Stimulated activated CD4-positive, alpha-beta T cell treated with anti-CD3 and anti-CD28 coated beads, TNF-alpha, amount 100 ng/mL, for 48 hours (primary cell): ENCODE measurements at places on chromosomes 13 and 19.

DNA sequence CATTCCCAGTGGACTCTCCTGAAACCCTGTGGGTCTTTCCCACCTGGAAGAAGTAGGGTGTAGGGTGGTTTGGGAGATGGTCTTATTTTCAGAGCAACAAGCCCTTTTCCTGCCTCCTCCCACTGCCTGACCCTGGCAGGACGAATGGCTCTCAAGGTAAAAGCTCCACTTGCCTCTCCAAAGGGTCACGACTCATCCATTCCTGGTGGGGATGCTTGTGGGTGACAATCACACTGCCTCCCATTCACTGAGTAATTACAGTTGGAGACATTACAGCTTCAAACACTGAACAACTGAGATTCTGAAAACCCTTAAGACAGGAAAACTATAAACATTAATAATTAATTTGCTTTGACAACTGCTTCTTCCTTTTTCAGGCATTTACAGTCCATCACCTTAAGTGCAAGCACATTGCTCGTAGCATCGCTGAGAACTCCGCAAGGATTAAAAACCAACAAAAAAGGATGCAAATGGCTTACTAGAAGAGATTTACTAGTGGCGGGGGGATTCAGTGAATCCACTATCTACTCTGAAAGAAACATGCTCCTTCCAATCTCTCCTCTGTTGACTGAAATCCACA, 199.6 kb upstream of the IRS2 start:
- no peak for DNase-seq

- no peak for DNase-seq
Measured at GRCh38 chr13:66984241-66984640, 245.9 kb downstream of the PCDH9 start.

- DNase-seq, result no peak
Measured at GRCh38 chr13:42113478-42113877, 65.0 kb downstream of the DGKH start.

DNA sequence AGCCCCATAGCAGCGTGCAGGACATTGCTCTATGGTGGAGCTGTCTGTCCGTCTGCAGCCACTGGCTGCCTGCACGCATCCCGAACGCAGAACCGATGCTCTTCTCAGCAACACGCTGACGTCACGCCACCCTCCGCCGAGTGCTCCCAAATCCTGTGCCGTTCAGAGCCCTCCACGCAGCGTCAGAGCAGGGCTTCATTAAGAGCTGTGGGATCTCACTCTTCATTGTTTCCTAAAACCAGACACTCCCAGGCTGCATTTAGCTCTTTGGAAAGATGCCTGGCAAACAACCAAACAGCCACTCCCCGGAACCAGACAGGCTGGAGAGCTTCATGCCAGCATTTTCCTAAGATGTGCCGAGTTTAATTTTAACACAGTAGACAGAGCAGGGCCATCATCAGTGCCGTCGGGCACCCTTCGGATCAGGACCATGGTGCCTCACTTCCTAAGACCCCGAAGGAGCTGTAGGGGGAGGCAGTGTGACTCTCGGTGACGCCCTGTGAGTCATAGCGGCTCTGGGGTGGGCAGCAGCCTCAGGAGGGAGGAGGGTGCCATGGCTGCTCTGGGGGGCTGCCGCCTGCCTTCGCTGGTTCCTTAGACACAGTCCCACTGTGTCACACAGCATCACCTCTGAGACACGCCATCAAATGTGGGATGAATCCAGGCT, 131.5 kb upstream of the MCF2L start:
- no peak for DNase-seq

- peak; percentile 73 for DNase-seq
Measured at GRCh38 chr19:42122691-42123607, 9.3 kb downstream of the POU2F2 start.

DNA sequence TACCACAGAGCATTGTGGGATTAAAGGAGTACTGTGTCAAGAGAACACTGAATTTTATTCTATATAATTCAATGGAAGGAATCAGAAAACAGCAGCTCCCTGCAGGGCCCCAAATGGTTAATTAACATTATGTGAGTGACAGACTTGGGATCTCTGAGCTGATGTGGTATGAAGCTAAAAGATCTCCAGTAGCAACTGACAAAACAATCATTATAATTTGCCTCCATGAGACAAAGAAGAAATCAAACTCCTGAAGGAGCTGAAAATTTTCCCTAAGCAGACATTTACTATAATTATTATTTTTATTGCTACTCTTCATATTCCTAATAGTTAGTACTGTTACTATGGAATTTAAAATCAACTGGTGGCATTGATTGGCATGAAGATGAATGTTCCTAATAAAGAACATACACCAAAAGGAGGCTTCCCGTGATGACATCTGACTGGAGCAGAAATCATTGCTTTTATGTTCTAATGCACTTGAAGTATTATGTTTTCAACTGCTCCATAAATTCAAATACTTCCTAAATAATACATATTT, 28.8 kb upstream of the RFC3 start:
- no peak for DNase-seq

DNA sequence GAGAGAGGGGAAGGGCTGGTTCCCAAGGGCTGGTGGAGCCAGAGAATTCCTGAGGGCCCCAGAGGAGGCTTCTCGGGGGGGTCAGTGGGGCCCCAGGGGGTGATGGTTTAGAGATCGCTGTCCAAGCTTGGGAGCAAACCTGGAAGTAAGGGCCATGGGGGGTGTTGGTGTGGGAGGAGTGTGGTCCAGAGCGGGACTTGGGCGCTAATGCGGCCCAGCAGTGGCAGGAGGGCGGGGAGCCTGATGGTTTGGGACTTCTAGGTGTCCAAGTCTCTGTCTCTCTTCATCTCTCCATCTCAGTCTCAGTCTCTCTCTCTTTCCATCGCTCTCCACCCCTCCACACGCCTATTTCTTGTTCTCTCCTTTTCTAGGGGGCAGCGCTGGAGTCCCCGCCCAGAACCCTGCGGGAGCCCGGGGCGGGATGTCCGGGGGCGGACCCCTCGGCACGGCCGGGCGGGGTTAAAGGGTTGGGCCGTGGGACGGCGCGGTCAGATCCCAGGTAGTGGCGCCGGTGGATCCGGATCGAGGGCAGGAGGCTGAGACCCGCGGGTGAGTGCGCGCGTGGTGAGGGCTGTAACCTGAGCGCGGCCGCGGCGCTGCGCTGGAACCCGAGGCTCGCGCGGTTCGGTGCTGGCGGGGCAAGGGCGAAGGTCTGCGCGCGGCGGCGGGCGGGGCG, at the start of gene CYP4F22:
CYP4F22 (plus strand) TSS at position 491 of the 676 bp plus-strand sequence. CDS start 16,812 bp downstream, outside the sequence.
- no peak for DNase-seq

DNA sequence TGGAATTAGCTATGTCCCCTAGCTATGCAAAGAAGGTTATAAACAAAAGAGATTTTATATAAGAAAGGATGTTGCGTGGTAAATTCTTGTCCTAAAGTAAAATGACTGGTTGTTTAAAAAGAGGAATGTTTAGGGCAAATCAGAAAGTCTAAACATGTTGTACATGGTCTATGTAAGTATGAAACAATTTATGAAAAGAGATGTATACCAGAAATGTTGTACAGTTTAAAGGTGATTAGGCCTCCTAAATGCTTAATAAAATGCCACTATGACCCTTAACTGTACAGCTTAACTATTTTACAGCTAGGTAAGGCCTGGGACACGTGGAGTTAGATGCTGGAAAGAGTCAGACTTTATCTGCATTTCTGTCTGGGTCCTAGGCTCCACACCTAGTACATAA, 775.9 kb upstream of the KLHL1 start:
- DNase-seq, result no peak

GRCh38 chr13:67147342-67148133, 82.6 kb downstream of the PCDH9 start:
- no peak for DNase-seq

- DNase-seq, result no peak
Measured at GRCh38 chr19:342801-343421, 1.7 kb downstream of the MIER2 start.

- peak; percentile 19 for DNase-seq
Measured at GRCh38 chr19:42601811-42602443, 7.2 kb upstream of the CEACAM8 start.

- DNase-seq, result no peak
Measured at GRCh38 chr13:45104261-45104660, 16.0 kb upstream of the GTF2F2 start.

DNA sequence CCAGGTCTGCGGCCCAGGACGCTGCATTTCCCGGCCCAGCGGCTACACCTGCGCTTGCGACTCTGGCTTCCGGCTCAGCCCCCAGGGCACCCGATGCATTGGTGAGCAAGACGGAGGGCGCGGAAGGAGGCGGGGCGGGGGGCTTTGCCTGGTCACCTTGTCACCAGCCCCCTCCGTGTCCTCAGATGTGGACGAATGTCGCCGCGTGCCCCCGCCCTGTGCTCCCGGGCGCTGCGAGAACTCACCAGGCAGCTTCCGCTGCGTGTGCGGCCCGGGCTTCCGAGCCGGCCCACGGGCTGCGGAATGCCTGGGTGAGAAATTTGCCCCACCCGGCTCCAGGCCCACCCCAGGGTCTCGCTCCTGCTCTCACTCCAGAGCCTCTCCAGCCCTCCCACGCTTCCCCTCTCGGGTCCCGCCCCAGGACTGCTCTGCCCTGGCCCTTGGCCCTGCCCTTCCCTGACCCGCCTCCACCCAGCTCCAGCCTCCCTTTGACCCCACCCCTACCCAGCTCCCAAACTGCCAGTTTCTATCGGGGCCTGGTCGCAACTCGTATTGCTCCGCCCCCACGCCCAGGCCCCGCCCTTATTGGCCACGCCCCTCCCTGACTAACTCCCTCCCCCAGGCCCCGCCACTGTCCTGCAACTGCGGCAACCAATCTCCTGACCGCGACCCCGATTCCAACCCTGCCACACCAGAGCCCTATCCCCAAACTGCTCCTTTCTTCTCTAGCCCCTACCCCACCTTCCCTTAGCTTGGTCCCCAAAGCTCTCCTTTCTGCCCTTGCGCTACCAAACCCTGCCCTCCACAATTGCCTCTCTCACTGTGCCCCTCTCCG, 8.6 kb downstream of the LTBP4 start:
- DNase-seq, result peak; percentile 97

DNA sequence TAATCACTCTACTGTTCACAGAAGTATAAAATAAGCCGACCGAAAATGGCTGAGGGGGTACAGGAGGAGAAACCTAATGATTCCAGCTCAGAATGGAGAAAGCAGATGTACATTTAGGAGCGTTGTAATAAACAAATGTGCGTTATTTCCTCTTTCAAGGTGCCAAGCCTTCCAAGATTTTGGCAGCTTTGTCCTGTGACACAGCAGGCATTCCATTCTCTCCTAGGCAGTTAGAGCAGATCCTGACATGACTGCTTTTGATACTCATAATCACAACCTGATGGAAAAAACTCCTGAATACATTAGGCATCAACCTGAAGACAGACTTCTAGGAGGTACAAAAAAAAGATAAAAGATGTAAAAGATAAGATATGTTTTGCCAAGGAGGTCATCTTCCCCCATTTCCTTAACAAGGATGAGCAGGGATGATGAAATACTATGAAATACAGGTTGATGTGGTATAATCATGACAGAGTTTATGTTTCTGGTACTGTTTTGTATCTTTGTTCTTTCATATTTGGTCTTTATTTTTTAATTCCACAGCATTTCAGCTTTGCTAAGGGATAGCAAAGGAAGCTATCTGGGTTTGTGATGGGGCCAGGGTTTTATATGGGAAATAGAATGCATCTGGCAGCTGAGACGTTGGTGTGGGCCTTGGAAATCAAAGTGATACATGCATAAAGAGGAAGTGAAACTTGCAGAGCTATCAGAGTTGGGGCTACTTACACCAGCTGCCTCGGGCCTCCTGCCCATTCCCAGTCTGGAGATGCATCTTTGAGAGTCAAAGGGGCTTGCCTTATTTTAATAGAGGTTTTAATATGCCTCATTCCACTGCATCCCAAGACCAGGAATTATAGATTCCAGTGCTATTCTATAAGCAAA, 222.5 kb downstream of the OXGR1 start:
- DNase-seq, result no peak

GRCh38 chr13:101026328-101026727, 351.7 kb upstream of the TMTC4 start:
- DNase-seq, result no peak

- DNase-seq, result no peak
Measured at GRCh38 chr13:25214491-25215252, 42.6 kb upstream of the AMER2 start.

- no peak for DNase-seq
Measured at GRCh38 chr13:104460554-104460953, 1394.3 kb upstream of the SLC10A2 start.

- no peak for DNase-seq
Measured at GRCh38 chr19:8887364-8887763, 55.2 kb downstream of the MBD3L1 start.

GRCh38 chr13:28744656-28745055, 25.9 kb upstream of the SLC46A3 start:
- DNase-seq, result no peak

DNA sequence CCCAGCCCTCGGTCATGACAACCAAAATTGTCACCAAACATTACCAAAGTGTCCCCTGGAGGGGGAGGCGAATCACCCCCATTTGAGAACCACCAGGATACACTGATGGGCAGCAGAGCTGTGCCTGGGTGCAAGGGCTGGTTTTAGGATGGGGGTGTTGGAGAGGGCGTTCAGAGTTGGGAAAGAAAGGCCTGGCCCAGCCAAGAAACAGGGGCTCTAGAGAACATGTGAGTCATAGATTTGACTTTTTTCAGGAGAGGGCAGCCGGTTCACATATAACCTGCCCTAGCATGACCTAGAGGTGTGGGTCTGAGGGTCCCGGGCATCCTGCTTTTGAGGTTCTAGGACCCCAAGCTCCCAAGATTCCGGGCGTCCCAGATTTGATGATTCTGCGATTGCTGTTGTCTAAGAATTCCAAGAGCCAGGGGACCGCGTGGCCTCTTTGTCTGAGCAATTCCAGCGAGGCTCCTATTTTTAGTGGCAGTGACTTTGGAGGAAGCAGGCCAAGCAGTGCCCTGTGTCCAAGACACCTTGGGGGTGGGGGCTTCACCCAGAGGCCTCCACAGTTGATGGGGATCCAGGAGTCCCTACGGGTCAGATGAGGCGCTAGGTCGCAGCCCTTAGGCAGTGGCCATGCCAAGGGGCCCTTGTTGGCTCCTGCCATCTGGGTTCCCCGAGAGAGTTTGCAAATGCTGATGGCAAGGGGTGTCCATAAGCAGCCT, 5.1 kb downstream of the WIZ start:
- no peak for DNase-seq

DNA sequence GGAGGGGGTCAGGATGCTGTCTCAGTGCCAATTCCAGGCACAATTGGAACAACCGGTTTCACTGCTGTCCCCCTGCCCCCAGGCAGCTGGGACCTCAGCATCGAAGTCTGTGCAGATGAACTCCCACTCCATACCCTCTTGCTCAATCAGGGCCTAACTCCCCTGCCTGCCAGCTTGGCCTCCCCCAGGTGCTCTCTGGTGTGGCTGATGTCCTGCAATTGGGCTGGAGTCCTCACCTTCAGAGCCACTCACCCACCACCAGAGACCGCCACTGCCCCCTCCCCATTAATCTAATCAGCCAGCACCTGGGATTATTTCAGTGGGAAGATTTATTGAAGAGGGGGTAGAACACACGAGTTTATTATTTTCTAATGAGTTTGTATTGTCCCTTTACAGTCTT, 118.8 kb downstream of the MIPEP start:
- no peak for DNase-seq

- no peak for DNase-seq
Measured at GRCh38 chr13:76048675-76049375, 412.7 kb downstream of the LMO7 start.

- no peak for DNase-seq
Measured at GRCh38 chr13:92224052-92224821, 825.8 kb downstream of the GPC5 start.
